Hair follicular keratinocyte (primary cell): ENCODE measurements at places on chromosomes 3 and 15. TPM values are rescaled to one million over a fixed set of nuclear protein-coding genes. Genes with fewer than 3 reads are reported as not detected.

The IGSF11 gene
- total RNA-seq: not detected in 2 replicates

The SNAPC5 gene
- total RNA-seq: 14.8 and 23.0 TPM in 2 replicates

The GXYLT2 gene
- total RNA-seq: 3.3 and 6.0 TPM in 2 replicates

The LMOD3 gene
- not detected in 2 replicates for total RNA-seq

The CLRN1 gene
- total RNA-seq: not detected in 2 replicates

The SPATA12 gene
- not detected in 2 replicates for total RNA-seq

The ITIH4 gene
- total RNA-seq: 1.2 and 1.7 TPM in 2 replicates

The SNX22 gene
- not detected in 2 replicates for total RNA-seq

The TERC gene
- 329 and 384 TPM in 2 replicates for total RNA-seq

The IGSF10 gene
- not detected in 2 replicates for total RNA-seq

The NCBP2 gene
- 42.1 and 48.7 TPM in 2 replicates for total RNA-seq

The THAP10 gene
- 4.2 and 7.2 TPM in 2 replicates for total RNA-seq

The SEMA6D gene
- total RNA-seq: 0.91 and 2.9 TPM in 2 replicates

The ROPN1 gene
- total RNA-seq: not detected in 2 replicates

The ARGFX gene
- not detected in 2 replicates for total RNA-seq

The LNP1 gene
- 0.70 and 3.0 TPM in 2 replicates for total RNA-seq

The ERICH6 gene
- total RNA-seq: not detected in 2 replicates

The ITIH1 gene
- total RNA-seq: not detected in 2 replicates

The GOLGA6L7 gene
- not detected in 2 replicates for total RNA-seq

The ACKR4 gene
- total RNA-seq: 0.19 TPM in 1 of 2 replicates, not detected in the other

The ANKRD28 gene
- total RNA-seq: 19.3 and 24.3 TPM in 2 replicates

The LIPC gene
- total RNA-seq: not detected in 2 replicates

The NUP210 gene
- 0.04 TPM in 1 of 2 replicates, not detected in the other for total RNA-seq

The TTLL13 gene
- total RNA-seq: 0.08 and 0.11 TPM in 2 replicates

The TLR9 gene
- not detected in 2 replicates for total RNA-seq

The PGBD4 gene
- total RNA-seq: 0.46 and 0.47 TPM in 2 replicates

The ALDH1L1 gene
- total RNA-seq: 0.08 and 0.11 TPM in 2 replicates

The MME gene
- 2.9 and 3.1 TPM in 2 replicates for total RNA-seq

The ATP13A4 gene
- 0.08 TPM in 1 of 2 replicates, not detected in the other for total RNA-seq

The GOLGA8S gene
- total RNA-seq: not detected in 2 replicates

The FBXO40 gene
- not detected in 2 replicates for total RNA-seq

The NR1D2 gene
- total RNA-seq: 7.8 and 7.9 TPM in 2 replicates

The CPNE9 gene
- not detected in 2 replicates for total RNA-seq

The ZNF774 gene
- total RNA-seq: 1.7 and 2.9 TPM in 2 replicates

The CAPN3 gene
- 0.99 and 1.6 TPM in 2 replicates for total RNA-seq

The MINDY4B gene
- total RNA-seq: not detected in 2 replicates

The CCR4 gene
- total RNA-seq: not detected in 2 replicates

The CMTM8 gene
- 0.87 and 2.5 TPM in 2 replicates for total RNA-seq

The PML gene
- 59.3 and 60.1 TPM in 2 replicates for total RNA-seq

The PDHB gene
- 84.7 and 92.6 TPM in 2 replicates for total RNA-seq

The STRIT1 gene
- not detected in 2 replicates for total RNA-seq

The THRB gene
- total RNA-seq: 0.84 and 3.0 TPM in 2 replicates

The FES gene
- 1.9 and 2.1 TPM in 2 replicates for total RNA-seq

The HRH1 gene
- 7.3 and 9.4 TPM in 2 replicates for total RNA-seq

The HEMK1 gene
- total RNA-seq: 19.5 and 21.2 TPM in 2 replicates

The CDHR4 gene
- total RNA-seq: not detected in 2 replicates

The C3orf85 gene
- not detected in 2 replicates for total RNA-seq

The GUCA1C gene
- total RNA-seq: not detected in 2 replicates

The SLC6A11 gene
- 6.7 and 16.0 TPM in 2 replicates for total RNA-seq

The PLSCR5 gene
- not detected in 2 replicates for total RNA-seq

The CFAP20DC gene
- 7.3 and 10.0 TPM in 2 replicates for total RNA-seq
